HTR-8/SVneo (cell line): ENCODE measurements at places on chromosomes 6 and 20.

GRCh38 chr6:134307075-134307474 is 10.8 kb downstream of the SGK1 start:
- DNase-seq, result no peak

DNA sequence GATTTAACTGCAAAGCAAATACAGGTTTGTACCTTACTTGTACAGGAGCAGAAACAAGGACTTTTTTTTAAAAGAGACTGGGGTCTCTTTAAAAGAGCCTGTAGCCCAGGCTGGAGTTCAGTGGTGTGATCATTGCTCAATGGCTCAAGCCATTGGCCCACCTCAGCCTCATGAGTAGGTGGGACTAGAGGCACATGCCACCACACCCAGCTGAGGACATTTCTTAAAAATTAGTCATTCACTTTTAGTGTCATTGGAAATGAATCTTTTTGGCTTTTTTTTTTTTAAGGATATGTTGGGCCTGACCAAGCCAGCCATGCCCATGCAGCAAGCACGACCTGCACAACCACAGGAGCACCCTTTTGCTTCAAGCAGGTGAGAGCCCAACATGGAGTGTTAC is 16.9 kb downstream of the SEC23B start:
- no peak for DNase-seq

DNA sequence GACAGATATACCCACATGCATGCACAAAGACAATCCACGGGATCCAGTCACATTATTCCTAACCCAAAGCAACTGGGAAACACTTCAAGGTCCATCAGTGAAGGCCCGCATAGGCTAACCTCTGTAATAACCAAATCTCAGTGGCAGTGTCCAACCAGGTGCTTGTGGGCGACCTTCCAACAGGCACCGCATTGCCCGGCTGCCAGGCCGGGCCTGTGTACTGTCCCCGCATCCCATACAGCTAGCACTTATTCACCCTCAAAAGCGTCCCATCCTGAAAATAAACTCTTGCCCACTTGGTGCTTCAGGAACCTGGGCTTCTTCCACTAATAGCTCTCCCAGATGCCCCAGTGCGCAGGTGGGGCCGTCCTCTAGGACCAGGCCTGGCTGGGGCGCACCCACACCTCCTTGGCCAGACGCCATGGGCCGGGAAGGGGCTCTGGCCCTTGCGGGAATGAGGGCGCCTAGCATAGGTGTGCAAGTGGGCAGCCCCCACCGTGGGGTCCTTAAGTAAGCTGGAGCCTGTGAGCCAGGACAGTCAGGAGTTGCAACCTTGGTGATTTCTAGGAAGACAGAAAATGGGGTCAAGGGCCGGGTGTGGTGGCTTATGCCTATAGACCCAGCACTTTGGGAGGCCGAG is 1.1 kb upstream of the ENTPD6 start:
- no peak for DNase-seq

GRCh38 chr20:46997187-46997586 is 102.5 kb downstream of the EYA2 start:
- DNase-seq, result no peak

DNA sequence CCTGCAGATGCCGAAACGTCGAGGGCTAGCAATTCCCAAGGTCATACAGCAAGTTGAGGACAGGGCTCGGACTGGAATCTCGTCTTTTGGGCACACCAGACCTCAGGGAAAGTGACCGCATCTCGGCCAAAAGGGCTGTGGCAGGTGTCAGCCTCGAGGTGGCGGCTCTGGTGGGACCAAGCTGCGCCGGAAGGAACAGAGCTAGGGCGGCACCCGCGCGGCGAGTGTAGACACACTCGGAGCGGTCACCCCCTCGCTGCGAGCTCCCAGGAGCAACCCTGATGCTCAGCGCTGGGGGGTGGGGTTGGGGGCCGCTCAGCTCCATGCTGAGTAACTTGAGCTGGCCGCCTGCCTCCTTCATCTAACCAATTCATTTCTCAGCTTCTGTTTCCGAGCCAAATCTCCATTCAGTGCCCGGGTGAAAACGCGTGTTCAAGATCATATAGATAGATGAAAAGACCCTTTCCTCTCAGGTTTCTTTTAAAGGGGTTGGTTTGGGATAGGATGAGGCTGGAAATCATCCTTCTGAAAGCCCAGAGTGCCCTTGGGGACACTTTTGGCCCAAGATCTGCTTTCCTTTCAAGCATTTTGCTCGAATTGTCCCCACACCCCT is 2.2 kb upstream of the TUBB2B start:
- DNase-seq, result no peak
